Cortex of kidney (tissue), 1 donor: ENCODE measurements at places on chromosomes 12 and 14.

DNA sequence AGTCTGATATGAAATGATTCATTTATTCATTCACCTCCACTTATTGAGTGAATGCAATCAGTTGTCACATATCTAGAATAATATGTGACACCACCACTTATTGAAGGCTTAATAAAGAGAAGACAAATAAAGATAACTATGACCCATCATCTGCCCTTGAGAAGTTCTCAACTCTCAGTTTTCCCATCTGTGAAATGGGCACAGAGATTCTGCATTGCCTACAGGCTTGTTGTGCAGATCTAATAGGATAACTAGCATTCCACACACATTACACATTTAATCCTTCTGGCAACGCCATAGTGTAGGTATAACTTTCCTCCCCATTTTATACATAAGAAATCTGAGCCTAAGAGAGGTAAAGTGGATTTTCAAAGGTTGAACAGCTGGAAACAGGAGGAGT is 84.2 kb upstream of the FICD start:
- DNase-seq: no peak

DNA sequence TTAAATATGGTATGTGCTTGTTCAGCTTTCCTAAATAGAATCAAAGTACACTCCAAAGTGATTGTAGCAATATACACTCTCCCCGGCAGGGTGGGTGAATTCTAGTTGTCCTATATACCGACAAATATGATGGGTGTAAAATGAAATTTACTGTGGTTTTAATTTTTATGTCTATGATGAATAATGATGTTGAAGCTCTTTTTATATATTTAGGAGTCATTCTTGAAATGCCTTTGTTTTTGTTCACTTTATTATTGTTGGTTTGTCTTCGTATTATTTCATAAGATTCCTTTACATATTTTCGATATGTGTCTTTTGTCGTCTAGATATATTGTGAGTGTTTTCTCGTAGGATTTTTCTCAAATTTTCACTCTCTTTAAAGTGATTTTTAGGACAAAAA is 105.7 kb downstream of the PDE3A start:
- no peak for DNase-seq

DNA sequence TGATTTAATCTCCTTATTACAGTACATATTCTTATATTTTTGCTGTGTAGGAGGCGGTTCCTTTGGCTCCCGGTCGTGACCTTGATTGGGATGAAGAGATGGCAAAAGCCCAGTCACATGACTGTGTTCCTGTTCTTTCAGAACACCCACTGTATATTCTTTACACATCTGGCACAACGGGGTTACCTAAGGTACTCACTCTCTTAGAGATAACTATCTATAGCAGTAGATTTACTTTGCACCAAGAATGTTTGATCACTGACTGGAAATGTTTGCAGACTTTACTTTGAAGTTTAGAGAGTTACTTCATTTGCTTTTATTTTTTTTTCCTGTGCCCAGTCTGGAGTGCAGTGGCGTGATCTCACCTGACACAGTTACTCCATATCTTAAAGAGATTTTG is 65.2 kb downstream of the ACSS3 start:
- no peak for DNase-seq

DNA sequence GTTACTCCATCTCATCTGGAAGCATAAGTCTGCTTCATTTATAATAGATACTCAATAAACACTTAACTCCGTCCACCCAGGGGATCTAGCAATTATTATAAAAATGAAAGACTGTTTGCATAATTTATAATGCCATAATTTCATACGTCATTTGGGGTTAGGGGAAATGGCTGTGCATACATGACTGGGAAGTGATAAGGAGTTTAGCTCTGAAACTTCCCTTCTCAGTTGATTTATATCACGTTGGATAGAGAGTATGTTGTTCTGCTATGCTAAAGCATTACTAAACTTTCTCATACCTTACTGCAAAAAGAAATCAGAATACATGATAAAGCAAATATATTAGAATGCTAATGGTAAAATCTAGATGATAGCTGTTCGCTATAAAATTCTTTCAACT is 90.4 kb upstream of the DYNC1H1 start:
- DNase-seq: no peak

GRCh38 chr14:68548194-68549076 is 244.4 kb downstream of the ZFP36L1 start:
- no peak for DNase-seq

- no peak for DNase-seq
These were observed 19.8 kb upstream of the SERPINA4 start for GRCh38 chr14:94541234-94541975.

DNA sequence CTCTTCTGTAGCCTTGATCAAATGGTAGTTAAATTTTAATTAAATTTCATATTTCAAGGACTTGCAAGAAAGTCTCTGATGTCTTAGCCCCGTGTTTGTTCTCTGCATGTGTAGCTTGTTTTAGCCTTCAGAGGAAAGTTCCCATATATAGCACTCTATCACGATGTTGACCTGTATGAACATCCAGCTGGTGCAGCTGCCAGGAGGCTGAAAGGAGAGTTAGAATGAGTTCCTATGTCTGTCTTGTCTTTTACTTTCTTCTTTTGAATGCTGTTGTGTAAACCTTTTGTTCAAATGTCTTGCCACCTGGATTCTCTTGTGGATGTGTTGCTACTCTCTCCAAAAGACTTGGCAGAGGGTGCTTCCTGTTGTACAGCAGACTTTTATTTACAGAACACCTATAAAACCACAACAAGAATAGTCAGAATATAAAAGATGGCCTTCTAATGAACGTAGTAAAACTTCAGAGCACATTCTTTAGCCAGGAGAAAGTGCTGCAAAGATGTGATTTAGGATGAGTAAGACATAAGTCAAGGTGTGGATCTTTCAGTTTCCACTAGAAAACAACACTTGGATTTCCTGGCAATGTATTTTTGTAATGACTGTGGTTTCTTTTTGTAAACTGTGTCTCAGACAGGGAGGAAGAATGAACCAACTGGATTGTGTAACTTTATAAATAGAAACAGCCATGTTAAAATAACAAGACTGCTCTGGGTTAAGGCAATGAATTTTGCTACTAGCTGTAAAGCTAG is 17.2 kb downstream of the NAV3 start:
- DNase-seq: no peak

DNA sequence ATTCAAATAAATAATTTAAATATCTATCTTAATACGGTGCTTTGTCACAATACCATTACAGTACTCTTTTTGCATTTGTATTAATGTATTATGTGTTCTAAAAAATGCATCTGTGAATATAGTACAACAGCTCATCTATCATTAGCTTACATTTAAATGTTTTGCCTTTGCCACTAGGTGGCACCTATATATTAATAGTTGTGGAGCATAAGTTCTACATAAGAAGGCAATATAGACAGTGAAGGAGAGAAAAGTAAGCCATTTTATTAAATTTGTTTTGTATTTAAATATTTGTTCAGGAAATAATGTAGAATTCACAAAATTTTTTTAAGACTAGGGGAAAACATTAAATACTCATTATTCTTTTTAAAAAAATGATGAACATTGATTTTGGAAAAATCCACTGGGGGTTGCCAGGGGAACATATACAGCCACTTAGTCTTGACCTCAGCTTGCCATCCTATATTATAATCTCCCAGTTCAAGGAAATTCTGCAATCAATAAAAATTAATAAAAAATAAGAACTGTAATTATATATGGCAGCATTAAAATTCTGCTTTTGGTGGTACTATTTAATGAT is 9.8 kb downstream of the CCER1 start:
- DNase-seq: no peak

DNA sequence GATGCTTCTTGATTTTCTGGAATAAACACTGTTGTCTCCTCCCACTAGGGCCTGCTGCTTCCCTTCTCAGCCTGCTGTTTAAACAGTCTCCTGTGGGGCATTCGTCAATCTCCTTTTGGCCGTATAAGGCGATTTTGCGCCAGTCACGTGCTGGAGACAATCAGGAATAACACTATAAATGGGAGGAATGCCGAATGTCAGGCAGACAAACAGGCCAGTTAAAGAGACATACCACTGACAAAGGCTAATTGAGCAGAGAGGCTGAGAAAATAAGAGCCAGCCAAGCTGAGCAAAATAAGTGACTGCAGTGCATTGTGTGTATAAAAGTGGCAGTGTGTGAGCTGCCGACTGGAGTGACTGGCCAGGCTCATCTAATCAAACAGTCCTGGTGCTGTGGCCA is 23.3 kb downstream of the DMAC2L start:
- no peak for DNase-seq

DNA sequence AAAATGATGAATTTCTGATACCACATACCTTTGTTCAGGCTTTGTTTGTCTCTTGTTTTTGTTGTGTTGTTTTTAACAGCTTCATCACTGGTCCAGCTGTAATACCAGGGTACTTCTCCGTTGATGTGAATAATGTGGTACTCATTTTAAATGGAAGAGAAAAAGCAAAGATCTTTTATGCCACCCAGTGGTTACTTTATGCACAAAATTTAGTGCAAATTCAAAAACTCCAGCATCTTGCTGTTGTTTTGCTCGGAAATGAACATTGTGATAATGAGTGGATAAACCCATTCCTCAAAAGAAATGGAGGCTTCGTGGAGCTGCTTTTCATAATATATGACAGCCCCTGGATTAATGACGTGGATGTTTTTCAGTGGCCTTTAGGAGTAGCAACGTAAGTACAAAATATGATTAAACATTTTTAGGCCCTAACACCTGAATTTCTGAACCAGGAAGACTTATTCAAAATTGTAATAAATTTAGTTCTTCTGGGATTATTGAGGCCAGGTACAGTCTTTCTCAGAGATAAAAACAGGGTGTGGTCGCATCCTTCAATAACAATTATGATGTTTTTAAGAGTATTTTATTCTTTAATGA is 22.4 kb downstream of the RXYLT1 start:
- DNase-seq: no peak

DNA sequence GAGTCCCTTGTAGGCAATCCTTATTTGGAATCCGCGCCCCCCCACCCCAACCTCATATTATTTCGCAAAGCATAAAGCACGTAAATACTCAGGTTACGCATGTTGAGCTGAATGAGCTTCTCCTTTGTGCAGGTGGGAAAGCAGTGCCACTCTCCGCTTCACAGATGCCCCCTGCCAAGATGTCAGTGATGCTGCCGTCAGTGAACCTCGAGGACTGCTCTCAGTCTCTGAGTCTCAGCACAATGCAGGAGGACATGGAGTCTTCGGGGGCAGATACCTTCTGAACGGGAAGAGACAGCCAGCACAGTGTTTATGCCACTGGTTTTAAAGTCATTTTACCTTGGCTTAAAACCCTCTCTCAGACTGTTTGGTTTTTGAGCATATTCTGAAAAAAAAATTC is 90.1 kb upstream of the DACT1 start:
- DNase-seq: no peak

DNA sequence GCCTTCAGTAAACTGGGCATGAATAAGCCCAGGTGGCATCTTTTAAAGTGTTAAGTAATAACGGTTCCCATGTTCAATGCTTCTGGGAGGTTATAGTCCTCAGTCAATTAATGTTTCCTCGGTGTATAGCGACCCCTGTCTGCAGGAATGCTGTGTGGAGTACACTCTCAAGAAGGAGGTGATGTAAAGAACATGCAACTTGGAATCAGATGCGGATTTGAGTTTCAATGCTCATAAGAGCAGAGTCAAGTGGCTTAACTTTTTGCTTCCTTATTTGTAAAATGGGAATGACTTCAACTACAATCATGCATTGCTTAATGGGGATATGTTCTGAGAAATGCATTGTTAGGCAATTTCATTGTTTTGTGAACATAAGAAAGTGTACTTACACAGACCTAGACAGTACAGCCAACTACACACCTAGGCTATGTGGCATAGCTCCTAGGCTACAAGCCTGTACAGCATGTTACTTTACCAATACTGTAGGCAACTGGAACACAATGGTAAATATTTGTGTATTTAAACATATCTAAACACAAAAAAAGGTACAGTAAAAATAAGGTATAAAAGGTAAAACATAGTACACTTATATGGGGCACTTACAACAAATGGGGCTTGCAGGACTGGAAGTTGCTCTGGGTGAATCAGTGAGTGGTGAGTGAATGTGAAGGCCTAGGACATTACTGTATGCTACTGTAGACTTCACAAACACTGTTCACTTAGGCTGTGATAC is 6.7 kb upstream of the MRPS35 start:
- DNase-seq: no peak

DNA sequence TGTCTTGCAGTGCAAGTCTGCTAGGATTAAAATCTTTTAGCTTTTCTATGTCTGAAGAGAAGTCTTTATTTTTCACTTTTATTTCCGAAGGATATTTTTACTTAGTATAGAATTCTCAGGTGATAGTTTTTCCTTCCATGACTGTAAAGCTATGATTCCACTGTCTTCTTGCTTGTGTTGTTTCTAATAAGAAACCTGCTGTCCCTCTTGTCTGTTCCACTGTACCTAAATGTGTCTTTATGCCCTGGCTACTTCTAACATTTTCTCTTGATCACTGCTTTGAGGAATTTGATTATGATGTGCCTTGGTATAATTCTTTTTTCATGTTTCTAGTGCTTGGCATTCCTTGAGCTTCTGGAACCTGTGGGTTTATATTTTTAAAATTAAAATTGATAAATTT is 228.7 kb downstream of the CACNA1C start:
- DNase-seq: no peak

DNA sequence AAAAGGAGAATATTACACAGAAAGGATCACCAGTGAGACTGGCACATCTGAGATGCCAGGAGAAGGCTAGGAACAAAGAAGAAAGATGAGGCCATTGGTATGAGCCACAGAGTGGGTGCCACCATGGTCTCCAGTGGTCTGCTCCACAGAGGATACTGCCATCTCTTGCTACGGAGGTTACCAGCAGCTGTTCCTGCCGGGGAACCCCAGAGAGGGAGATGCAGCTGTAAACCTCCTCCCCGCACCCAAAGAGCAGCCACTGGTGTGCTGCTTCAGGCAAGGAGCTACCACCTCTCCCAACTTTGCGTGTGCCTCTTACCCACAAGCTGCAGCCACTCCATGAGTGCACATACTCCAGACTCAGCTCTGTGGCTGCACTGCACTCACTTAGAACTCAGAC is 201.5 kb upstream of the RTL1 start:
- no peak for DNase-seq

DNA sequence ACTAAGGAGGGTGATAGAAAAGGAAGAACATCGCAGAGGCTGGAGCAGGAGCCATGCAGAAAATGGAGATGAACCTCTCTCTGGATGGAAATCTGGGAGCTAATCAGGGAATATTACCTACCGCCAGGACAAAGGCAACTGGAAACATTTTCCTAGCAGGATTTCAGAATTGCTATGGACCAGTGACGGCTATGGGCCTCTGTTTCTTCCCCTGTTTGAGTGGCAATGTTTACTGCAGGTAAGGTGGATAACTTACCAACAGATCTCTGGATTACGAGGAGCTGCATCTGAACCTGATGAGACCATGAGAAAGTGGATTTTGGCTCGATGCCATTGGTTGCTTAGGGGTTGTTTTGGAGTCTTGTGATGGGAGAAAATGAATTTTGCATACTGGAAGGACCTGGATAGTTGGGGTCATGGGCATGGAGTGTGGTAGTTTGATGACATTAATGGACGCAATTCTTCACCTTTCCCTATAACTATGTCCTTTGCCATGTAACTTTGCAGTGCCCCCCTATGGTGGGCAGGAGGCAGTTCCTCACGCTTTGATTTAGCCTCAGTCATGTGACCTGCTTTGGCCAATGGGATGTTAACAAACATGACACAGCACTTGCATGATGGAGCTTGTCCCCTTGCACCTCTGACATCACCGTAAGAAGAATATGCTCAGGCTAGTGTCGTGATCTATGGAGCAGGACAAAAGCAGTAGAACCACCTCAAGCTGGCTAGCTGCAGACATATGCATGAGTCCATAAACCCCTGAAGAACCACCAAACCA is 51.1 kb downstream of the CALM1 start:
- DNase-seq: no peak

GRCh38 chr12:103877934-103878510 is 37.0 kb upstream of the NT5DC3 start:
- no peak for DNase-seq
